NT2/D1 (cell line): ENCODE measurements at places on chromosomes 7 and 10.

- DNase-seq: no peak
Measured at GRCh38 chr7:25857376-25858067, 294.5 kb upstream of the NFE2L3 start.

- DNase-seq: no peak
Measured at GRCh38 chr7:112649560-112649959, 140.6 kb downstream of the TMEM168 start.

- no peak for DNase-seq
Measured at GRCh38 chr7:2071133-2071832, 161.5 kb downstream of the MAD1L1 start.

GRCh38 chr10:102752934-102753664, 9.4 kb downstream of the WBP1L start:
- no peak for DNase-seq

DNA sequence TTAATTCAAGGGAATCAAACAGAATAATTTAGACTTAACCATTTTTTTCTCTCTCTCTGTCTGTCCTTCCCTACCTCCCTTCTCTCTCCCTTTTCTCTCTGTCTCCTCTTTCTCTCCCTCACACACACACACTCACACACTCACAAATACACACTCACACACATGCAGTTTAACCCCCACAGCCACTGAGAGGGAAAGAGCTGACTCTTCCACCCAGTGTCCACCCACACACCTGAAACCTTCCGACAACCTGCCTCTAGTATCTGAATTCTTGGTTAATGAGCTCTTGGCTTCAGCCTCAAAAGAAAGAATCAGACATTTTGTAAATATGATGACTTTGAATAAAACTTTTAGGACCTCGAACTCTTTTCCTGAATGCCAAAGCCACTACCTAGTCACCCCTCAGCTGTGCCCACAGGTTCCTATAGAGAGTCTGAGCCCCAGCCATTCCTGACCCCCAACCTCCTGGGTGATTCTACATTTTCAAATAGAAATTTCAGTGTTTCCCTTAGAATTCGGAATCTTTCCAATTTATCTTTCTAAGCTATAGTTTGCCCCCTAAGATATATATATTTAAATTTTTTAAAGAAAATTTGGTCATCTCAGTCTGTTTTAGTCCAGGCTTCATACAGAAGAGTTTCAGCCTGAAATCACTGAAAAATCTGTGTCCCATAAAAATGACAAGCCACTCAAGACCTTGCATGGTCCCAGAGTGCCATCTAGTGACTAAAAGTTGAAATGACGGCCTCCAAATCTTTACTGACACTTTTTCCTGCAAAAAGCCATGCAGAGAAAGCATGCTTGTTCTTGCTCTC, 202.8 kb downstream of the IPMK start:
- peak; percentile 48 for DNase-seq

DNA sequence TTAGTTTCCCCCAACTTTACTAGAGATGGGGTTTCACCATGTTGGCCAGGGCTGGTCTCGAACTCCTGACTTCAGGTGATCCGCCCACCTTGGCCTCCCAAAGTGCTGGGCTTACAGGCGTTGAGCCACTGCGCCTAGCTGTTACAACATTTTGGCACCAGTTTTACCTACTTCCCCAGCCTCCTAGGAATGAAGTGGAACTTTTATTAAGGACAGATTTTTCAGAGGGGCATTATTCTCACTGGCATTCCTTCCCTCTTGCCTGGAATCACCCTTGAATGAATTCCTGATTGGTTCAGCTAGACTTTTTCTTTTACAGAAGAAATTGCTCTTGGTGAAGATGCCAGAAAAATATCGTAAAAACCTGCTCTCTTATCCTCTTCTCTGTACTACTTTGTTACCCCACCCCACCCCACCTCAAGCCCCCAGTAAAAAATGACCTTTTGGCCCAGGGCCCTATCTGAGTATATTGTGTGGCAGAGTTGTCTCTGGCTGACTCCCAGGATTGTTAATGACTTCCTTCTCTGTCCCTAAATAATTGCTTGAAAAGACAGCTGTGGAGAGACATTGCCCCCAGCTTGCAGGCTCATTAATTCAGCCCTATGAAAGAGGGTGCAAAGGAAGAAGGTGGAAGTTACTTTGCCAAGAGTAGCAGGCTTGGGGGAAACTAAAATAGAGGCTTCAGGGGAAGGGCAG, 189.6 kb downstream of the AUTS2 start:
- no peak for DNase-seq

GRCh38 chr7:77199013-77199966, at the start of gene FGL2:
Gene FGL2, minus strand, starts transcription at chr7:77199819. Its CDS starts 26 bp downstream, at chr7:77199793.
- no peak for DNase-seq

DNA sequence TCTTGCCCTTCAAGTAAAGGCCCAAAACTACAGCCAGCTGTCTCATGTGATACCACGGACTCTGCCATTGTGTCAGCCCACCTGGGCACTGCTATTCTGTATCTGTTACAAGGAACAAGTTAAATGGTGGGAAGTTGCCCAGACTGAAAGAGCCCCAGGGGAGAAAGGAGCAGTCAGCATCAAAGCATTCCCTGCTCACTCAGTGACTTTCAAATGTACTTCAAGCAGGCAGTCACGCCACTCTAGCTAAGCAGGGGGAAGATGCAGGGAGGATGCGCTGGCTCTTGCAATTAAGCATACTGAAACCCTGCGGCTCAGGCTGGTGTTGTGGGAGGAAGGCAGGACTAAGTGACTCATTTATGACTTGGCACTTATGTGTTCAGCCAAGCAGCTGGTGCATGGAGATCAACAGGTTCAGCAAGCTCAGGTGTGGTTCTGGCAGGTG, 1249.6 kb downstream of the TYW1 start:
- peak; percentile 91 for DNase-seq

DNA sequence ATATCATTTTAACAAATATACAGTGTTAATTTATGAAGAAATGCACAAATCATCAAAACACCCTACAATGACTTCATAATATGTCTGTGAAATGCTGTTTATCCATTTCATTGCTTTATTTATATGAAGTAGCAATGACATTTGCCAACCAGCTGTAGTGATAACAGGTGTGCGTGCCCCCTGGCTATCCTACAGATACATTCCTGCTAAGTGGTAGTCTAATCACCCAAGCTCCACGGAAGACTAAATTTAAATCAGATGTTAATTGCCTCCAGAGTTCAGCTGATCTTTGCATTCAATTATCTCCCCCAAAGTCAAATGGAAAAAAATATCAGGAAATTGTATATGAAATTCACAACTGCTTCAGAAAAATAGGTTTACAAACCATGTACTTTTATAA, 1164.2 kb upstream of the LRRN3 start:
- DNase-seq: no peak

DNA sequence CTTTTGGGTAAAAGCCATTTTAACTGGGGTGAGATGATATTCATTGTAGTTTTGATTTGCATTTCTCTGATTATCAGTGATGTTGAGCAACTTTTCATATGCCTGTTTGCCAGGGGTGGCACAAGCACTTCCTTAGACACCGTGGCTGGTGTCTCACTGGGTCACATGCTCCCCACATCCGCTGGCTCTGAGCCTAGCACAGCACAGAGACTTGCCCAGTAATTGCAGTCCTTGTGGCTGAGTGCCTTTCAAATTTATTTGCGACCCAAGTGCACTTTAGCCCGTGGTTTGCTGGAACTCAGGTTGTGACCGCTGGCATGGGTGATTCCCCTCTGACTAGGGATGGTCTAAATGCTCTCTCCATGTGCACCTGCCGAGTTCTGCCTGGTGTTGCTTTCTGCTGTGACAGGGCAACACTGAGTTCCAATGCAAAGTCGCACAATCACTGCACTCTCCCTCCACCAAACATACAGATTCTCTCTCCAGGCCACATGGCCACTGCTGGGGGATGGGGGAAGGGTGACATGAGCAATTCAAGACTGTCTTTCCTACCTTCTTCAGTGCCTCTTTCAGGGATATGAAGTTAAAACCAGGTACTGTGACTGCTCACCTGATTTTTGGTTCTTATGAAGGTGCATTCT, 66.5 kb downstream of the ZNF277 start:
- DNase-seq: no peak

GRCh38 chr10:104931612-104932134, 290.6 kb downstream of the SORCS3 start:
- DNase-seq: no peak

GRCh38 chr7:147413557-147413870, 1177.1 kb upstream of the C7orf33 start:
- DNase-seq: no peak

GRCh38 chr7:138460649-138461607, 869 bp downstream of the TRIM24 start:
- DNase-seq: peak; percentile 9

DNA sequence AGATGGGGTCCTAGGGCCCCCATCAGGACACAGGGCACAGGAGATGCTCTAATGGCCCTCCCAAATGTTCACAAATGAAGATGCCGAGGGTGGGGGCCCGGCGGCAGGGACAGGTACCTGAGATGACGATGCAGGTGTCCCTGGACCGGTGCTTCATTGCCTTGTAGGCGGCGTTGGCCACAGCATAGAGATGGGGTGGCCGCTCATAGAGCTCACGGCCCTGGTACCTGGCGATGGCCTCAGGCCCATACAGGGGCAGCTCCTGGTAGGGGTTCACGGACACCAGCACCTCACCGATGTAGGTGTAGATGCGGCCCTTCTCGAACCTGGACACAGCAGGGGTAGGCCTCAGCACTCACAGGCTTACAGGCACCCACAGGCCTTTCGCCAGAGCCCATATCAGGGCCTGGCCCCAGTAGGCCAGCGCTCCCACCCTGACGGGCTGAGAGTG, 2.0 kb downstream of the MYO1G start:
- DNase-seq: no peak

DNA sequence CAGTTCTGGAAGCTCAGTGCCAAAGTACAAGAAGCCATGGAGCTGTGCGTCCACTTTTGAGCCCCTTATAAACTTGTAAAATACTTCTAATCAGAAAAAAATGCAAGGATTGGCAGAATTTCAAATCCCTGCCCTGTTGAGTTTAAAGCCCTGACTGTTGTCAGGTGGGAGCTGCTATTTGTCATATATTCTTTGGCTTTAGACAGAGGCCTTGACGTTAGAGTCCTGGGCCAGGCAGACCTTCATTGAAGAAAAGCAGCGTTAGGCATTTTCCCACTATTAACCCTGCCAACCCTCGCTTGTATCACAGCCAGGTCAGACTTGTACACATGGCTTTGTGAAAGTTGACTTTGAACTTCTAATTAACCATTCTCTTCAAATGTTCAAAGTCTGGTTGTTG, 155.4 kb downstream of the TWIST1 start:
- no peak for DNase-seq

GRCh38 chr7:18995270-18995671, 122.2 kb downstream of the TWIST1 start:
- no peak for DNase-seq

GRCh38 chr7:55593172-55593514, 20.8 kb upstream of the VOPP1 start:
- no peak for DNase-seq

DNA sequence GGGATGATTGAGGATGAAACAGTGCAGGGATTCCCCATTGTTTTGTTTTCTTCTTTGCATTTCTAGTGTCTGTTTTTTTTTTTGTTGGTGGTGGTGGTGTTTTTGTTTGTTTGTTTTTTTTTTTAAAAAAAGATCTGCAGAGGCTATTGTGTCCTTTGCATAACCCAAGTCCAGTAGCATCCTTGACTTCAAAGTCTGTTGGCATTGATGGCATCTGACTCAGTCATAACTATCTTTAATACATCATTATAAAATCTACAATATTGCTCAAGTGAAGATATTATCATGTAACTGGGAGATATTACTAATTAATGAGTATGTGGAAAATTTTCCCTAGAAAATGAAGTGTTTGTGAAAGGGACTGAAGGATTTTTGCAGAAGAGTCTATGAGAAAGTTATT, 70.2 kb downstream of the KIAA1217 start:
- no peak for DNase-seq

DNA sequence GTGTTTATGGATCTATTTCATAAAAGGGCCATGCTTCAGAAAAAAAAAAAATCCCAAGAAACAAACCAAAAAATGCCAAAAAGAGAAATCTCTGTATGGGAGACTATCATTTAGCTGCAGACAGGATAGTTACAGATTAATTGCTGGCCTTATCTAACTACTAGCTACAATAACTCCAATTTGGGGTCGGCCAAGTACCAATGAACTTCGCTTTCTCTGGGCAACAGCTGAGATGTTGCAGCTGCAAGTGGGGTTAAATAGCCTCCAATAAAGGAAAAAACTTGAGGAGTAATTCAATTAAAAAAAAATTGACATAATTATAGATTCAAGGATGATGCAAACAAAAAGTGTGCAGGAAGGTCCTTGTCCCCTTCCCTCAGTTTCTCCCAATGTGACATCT, 73.6 kb downstream of the PFKFB3 start:
- no peak for DNase-seq
